ENCODE measurements at places on chromosomes 1 and 21. TPM values are rescaled to one million over a fixed set of nuclear protein-coding genes. Genes with fewer than 3 reads are reported as not detected.

DNA sequence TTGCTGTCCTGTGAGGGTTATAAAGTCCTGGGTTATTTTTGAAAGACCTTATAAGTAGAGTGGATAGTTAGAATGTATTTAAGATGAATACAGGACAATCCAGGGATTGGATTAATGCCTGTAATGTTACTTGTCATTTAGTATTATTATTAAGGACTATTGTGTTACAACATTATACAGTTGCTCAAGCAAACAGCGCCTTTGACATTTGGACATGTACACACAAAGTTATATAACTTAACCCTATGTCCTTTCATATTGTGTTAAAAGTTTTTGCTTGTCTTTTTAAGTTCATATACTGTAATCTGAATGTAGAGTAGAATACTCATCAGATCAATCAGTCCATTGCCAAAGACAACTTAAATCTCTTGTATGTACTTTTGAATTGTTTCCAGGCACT lies 2.0 kb downstream of the PRKAA2 start:
- no peak for DNase-seq

- no peak for DNase-seq
These were observed 28.8 kb downstream of the CFAP74 start for GRCh38 chr1:1974834-1975233.

DNA sequence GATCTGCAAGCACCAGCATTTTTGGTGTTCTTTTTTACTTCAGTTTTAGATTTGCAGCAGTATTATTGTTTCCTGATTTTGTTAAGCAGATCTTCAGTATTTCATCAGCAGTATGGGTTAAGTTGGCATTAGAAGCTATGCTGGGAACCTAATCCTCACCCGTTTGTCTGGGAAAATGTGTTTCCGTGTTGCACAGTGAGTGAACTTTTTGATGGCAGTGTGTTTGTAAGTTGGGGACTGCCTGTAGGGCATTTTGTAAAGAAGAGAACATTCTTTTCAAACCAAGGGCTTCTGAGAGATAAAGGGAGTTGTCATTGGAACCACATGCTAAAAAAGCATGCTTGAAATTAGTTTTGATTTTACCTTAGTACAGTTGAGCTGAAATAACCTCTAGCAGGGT lies 35.9 kb downstream of the UCK2 start:
- DNase-seq = no peak

The CHI3L2 gene
- total RNA-seq = 1.3 TPM
